ENCODE measurements at places on chromosomes 3 and 15.

DNA sequence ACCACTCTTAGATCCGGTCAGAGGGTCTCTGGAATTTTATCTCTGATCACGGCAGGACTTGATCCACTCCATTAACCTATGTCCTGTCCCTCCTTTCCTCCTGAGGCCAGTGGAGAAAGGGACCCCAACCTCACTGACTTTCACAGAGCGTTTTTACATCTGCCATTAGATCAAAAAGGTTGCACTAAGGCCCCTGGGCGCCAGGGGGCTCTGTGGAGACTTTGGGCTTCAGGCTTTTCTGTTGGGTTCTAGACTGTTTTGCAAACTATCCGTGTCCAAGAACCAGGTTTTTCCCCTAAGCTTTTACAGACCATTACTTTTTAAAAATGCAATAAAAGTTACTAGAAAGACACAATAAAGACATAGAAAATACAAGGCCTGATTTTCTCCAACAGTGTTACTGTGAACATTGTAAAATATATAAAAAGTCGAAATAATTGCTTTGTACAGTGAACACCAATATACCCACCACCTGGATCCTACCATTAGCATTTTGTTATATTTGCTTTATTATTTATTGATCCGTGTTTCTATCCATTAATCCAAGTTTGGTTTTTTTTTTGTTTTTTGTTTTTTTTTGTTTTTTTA, 159.7 kb downstream of the POLR2M start:
- DNase-seq = no peak

GRCh38 chr15:80251428-80252120, 439 bp downstream of the CTXND1 start:
- DNase-seq = no peak

- DNase-seq = no peak
Measured at GRCh38 chr15:92906020-92906419, 5.9 kb downstream of the CHD2 start.

GRCh38 chr3:17642474-17642873, 100.0 kb downstream of the TBC1D5 start:
- no peak for DNase-seq

GRCh38 chr3:146449076-146449475, 20.3 kb downstream of the PLSCR2 start:
- no peak for DNase-seq

GRCh38 chr3:195070336-195070735, 200.6 kb downstream of the XXYLT1 start:
- DNase-seq = no peak

- DNase-seq = no peak
Measured at GRCh38 chr15:70292076-70292760, 194.5 kb upstream of the TLE3 start.

DNA sequence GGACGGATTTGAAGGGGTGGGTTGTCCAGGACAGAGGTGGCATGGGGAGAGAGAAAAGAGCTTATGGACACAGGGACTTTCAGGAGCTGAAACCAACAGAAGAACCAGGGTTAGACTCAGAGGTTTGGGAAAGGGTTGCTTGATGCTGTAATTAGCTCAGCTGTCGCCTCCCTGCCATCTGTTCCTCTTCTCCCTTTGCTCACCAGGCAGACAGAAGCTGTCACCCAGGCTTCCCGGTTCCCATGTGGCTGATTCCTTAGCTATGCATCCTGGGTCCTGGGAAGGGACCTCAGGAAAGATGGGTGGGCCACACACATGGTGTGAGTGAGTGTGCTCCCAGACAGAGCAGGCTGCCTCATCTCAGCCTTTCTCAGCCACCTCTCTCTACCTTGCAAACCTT, 14.1 kb downstream of the PTPN23 start:
- DNase-seq = no peak
